ENCODE measurements at places on chromosomes 4 and X.
A peak's percentile ranks its signal among the peaks of the same experiment; 100 is the strongest.

- no peak for DNase-seq
Measured at GRCh38 chrX:155998761-155999510, 1.4 kb downstream of the IL9R start.

- no peak for DNase-seq
Measured at GRCh38 chrX:77434962-77435361, 12.2 kb upstream of the FGF16 start.

GRCh38 chrX:32514986-32515385 is 696.4 kb downstream of the DMD start:
- DNase-seq, result no peak

- DNase-seq, result no peak
Measured at GRCh38 chr4:1653776-1654175, 30.3 kb downstream of the FAM53A start.

- DNase-seq, result no peak
Measured at GRCh38 chr4:163201358-163201757, 34.7 kb upstream of the NAF1 start.

DNA sequence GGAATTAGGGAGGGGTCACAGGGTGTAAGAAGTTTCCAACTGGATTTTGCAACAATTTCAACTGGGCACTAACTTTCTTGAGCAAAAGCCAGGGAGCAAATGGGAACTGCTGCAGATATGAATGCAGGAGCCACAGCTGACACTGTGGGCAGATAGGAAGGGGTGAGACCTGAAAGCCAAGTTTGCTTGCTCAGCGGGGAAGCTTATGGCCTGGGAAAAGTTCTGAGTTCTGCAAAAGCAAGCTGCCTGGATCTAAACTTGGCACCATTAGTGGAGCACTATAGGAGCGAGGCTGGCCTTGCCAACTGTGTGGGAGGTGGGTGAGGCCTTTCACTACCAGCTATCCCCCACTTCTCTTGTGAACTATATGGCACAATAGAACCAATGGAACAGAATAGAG is 11.1 kb downstream of the CYSLTR1 start:
- no peak for DNase-seq

DNA sequence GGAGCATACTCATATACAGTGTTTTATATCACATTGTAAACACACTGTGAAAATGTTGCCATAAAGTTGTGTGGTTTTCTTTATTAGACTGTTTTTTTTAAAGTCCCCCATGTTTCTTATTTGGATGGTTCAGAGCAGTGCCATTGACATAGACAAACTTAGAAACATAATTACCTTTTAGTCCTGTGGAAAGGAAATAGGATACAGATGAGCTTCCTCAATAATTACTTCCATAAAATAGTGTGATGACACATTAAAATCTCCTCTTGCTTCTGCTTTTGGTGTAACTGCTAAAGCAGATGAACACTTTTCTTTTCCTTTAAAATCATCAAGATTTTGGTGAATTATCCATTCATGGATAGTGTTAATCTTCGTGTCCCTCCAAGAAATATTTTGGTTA is 52.9 kb upstream of the LIMCH1 start:
- no peak for DNase-seq

DNA sequence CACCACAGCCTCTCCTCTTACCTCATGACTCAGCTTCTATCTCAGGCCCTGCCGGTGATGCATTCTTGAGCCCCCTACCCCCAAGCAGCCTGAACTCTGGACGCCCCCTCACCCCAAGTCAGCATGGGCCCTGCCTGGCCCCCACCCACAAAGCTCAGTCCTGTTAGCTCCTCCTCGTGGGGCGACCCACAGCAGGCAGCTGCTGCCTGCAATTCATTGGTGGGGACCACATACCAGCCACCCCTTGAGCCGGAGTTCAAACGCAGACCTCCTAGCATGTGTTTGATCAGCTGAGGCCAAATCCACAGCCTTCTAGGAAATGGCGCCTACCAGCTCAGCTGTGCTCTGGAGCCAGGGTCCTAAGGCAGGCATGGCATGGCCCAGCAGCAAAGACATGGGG is 111.8 kb downstream of the EFNB1 start:
- DNase-seq, result no peak

GRCh38 chr4:168360271-168360670 is 41.7 kb upstream of the DDX60 start:
- no peak for DNase-seq

DNA sequence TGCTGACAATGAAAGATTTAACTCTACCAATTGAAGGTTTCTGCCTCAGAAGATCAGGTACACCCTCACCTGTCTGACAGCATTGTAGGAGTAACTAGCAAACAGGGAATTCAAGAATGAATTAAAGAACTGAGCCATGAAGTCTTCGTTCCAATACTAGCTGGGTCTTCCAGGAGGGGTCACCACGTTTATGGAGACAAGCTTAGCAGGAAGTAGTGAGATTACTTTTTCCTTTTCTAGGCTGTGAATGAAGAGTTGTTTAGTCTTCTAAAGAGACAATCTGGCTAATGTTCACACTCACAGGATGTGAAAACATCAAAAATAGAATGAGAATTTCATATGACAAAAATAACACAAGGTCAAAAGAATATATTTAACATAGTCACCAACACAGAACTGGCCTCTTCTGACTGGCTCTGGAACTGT is 54.9 kb downstream of the REELD1 start:
- DNase-seq, result no peak

DNA sequence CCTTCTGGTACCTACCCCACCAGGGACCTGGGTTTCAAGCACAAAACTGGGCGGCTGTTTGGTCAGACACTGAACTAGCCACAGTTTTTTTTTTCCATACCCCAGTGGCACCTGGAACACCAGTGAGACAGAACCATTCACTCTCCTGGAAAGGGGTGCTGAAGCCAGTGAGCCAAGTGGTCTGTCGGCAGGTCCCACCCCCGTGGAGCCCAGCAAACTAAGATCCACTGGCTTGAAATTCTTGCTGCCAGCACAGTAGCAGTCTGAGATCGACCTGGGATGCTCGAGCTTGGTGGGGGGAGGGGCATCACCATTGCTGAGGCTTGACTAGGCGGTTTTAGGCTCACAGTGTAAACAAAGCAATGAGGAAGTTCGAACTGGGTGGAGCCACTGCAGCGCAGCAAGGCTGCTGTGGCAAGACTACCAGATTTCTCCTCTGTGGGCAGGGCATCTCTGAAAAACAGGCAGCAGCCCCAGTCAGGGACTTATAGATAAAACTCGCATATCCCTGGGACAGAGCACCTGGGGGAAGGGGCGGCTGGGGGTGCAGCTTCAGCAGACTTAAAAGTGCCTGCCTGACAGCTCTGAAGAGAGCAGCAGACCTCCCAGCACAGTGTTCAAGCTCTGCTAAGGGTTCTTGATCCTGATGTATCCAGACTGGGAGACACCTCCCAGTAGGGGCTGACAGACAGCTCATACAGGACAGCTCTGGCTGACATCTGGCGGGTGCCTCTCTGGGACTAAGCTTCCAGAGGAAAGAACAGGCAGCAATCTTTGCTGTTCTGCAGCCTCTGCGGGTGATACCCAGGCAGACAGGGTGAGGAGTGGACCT is 223.0 kb downstream of the COX18 start:
- DNase-seq, result no peak

DNA sequence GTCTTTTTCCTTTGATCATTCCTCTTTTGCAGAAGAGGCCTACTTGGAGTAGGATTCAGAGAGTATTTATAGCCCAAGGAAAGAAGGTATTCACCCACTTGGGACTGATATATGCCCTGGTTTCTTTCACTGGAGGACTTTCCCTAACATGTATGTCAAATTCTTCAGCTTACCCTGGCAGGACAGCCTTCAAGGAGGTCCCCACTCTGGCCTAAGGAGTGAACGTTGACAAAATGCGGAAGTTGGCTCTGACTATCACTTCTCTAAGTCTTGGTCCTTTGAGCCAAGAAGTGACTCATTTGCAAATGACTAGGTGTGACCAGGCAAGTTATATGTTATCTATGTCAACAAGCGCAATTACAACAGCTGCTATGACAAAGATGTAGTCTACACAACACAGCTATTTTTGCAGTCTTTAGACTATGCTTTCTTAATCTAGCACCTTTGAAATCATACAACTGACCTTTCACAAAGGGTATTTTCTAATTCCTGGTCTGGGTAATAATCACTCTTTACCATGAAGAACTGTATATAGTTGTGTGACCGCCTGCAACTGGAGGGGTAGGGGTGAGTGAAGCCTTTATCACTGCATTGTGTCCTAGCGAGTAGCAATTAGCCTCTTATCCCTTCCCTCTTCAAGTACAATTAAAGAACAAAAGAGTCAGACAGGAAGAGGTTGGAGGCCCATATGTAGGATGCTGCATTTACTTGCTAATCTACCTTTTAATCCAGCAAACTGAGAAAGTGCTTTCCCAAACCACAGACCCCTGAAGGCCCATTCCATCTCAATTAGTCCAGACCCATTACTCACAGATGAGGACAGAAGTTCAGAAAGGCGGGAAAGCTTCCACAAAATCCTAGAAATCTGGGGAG is 50.1 kb downstream of the RASGEF1B start:
- no peak for DNase-seq

DNA sequence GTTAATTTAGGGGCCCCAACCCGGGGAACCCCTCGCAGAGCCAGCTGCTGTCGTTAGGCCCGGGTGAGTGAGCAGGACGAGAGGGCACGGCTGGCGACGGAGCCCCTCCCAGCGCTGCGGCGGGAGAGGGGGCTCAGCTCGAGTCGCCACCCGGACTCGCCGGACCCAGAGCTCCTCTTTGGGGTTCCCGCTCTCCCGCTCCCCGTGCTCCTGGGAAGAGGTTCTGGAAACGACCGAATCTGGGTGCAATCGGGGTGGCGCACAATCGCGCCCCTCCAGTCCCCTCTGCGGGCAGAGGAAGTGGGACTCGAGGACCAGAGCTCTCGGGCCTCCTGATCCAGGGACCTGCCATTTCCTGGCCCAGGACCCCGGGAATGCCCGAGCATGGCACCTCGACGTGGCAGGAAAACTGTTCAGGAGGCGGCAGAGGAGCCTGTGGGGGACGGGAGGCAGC is 37.3 kb upstream of the ARAF start:
- no peak for DNase-seq

DNA sequence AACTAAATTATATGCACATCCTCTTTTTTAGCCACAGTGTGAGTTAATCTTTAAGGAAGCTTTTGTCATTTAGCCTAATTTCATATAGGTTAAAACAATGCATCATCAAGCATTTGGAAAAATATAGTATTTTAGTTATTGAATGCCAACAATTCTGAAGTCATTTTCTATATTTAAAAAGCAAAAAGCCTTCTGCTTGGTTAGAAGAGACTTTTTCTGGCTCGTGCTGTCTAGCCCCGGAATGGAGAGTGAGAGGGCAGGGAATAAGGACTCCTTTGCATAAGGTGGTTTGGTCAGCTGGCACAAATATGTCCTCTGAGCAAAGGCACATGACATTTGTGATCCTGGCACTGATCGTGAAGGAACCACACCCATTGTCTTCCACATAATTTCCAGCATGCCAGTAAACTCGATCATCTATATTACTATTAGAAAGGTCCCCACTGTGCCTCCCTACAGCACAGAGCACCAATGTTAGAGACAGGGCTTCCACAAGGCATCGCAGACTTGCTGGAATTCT is 393.7 kb upstream of the INTU start:
- no peak for DNase-seq

DNA sequence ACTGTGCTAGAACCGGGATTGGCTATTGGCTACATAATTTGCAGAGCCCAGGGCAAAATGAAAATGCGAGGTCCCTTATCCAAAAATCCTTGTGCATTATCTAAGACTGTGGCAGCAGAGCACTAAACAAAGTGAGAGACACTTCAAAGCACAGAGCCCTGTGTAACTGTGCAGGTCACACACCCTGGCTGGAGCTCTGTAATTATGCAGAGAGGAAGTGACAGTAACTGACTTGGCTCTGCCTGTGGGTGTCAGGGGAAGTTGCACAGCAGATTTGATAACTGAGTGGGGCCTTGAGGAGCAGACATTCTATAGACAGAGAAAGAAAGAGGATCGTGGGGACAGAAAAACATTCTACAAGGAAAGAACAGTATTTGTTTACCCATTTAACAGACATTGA is 173.5 kb upstream of the FMR1 start:
- DNase-seq, result no peak

DNA sequence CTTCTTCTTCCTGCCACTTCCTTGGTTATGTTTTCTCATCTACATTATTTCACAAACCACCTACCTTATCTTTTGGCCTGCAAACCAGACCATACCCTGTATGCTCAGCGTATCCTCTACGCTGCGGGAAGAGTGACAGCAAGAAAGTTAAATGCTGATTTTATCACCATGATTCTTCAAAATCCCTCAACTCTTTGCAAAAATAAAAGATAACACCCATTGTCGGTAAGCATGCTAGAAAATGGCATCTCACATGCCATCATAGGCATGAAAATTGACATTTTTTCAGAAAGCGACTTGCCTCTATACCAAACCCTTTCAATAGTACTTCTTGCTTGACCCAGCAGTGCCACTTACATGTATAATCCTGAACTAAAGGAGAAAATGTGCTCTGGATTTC is 102.0 kb downstream of the HPGD start:
- DNase-seq, result no peak

- no peak for DNase-seq
Measured at GRCh38 chrX:154409222-154409871, at the start of gene DNASE1L1. DNASE1L1 (minus strand) TSS chrX:154409254; CDS start chrX:154405568, 3,686 bp downstream.

- DNase-seq, result no peak
Measured at GRCh38 chr4:98352396-98352795, 91.2 kb downstream of the RAP1GDS1 start.

DNA sequence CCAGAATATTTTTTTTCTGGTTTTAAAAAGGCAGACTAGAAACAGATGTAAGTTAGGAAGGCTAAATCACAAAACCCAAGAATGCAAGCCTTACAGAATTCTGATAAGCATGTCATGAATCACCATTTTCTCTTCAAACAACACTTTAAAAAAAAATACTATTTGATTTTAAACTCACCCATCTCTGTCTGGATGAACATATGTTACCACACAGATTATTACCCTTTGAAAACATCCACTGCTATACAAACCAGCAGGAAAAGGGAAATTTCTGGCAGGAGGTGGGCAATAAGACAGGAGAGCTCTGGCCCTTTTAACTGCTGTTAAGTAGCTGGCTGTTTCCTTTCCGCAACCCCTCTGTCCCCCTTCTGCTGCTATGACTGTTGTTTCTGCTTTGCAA is 317.7 kb upstream of the NOCT start:
- DNase-seq, result no peak

DNA sequence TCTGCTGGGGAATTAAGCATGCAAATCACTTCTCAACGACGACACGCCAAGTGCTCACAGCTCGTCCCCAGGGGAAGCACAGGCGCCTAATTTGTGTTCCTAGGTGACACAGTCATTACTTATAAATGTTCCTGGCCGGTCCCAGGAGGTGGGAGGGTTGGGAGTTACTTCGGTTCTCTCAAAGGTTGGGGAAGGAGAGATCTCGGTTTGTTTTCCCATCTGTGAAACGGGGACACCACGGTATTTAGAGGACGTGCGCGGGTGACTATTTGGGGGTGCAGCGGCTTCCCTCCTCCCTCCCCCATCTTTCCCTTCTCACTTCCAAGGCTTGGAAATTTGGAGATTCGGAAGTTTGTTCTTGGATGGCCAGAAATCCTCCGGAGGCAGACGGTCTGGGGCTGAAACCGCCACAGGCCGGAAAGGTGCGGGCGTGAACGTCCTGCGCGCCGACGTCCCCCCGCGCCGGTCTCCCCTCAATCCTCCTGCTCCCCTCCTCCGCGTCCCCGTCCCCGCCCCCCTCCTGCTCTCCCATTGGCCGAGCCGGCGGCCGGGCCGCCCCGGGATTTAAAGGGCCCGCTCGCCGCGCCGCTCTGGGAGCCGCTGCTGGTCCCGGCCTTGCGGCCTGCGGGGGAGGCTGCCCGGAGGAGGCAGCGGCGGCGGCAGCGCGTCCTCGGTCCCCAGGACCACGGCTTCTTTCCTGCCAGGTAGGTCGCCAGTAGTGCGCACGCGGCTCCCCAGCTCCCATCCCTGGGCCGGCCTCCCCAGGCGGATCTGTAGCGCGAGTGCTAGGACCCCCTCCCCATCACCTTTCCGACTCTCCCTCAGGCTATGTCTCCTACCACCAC is at the start of gene PORCN:
Gene PORCN, plus strand, starts transcription at position 593 of the 845 bp plus-strand sequence. CDS start 829 bp downstream, outside the sequence.
- peak; percentile 73 for DNase-seq

Measured in activated T-cell treated with anti-CD3 and anti-CD28 coated beads, Interleukin-2, amount 50 U/mL, for 4 hours (primary cell).